ENCODE measurements at places on chromosomes 1 and 21.

GRCh38 chr1:116949213-116949985 lies 39.7 kb downstream of the PTGFRN start:
- no peak for ATAC-seq

- no peak for ATAC-seq
These were observed 188.5 kb downstream of the SLC45A1 start for GRCh38 chr1:8506456-8506855.

DNA sequence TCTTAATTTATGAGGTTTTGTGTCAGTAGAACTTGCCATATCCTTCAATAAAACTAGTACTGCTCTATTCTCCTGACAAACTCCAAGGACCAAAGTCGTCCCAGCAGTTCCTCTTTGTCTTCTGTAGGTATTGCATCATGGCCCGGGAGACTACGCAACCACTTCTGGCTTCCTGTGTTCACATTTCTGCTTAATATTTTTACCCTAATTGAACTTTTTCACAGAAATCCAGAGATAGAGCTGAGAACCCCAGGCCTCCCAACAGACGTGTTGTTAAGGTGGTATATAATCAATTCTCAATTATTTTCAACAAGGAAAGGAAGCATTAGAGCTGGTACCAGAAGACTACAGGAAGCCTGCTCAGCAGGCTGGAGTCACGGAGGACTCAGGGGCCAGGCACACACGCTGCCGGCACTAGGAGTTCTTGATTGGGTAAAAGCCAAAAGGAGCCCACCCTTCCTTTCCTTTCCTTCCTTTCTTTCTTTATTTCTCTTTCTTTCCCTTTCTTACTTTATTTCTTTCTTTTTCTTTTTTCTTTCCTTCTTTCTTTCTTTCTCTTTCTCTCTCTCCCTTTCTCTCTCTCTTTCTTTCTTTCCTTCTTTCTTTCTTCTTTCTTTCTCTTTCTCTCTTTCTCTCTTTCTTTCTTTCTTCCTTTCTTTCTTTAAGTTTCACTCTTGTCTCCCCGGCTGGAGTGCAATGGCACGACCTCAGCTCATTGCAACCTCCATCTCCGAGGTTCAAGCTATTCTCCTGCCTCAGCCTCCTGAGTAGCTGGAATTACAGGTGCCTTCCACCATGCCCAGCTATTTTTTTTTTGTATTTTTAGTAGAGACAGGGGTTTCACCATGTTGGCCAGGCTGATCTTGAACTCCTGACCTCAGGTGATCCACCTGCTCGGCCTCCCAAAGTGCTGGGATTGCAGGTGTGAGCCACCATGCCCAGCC lies 173.7 kb downstream of the ZBTB18 start:
- ATAC-seq: no peak

DNA sequence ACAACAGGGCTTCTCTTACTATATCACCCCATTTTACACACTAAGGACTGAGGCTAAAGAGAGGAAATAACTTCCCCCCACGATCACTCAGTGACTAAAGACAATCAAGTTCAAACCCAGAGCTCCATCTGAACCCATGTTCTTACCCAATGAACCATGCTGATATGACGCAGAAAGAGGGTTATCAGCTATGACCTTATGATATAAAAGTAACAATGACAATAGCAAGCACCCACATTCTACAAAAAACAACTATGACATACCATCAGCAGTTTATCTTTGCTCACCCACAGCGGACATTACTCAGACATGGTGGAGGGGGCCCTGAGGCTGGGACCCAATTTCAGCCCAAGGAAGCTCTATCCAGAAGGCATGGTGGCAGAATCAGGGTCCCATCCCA lies 75.7 kb downstream of the PTPN14 start:
- ATAC-seq: no peak

DNA sequence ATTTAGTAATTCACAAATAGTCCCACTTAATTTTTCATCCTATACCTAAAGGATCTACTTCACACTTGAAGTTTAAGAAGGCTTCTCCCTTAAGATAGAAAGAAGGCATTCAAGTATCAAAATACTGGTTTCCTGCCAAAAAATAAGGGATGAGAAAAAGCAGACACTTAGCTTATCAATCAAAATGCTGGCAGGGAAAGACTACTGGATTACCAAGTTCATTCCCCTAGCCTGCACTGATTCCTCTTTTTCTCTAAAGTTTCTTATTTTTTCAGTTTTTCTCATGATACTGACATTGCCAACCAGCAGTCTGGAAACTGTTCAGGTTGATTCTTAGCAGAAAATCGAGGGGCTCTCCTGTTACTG lies 204.6 kb downstream of the GABPA start:
- no peak for ATAC-seq

Measured in activated CD4-positive, CD25-positive, alpha-beta regulatory T cell treated with anti-CD3 and anti-CD28 coated beads, Interleukin-2, amount 50 U/mL, for 24 hours (primary cell).